ENCODE measurements at places on chromosomes 5 and 9.

- DNase-seq: no peak
Observed at GRCh38 chr9:104386425-104387069, 117.5 kb upstream of the OR13F1 start.

DNA sequence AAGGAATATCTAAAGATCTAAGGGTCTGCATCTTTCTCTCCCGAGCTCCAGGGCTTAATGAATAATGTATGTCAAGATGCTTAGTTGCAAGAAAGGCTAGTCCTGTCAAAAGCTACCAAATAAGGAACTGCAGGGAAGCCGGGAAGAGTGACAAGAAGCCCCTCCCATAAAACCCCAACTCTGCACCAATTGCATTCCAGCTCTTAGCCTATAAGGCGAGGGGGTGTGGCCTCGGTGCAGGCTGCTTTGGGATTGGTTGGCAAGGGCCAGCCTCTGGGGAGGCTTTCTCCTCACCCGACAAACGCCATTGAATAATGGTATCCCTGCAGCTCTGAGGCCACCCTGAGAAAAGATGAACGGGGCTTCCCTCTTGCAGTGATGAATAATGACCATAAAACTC is 416.9 kb downstream of the RAB3C start:
- DNase-seq: no peak

GRCh38 chr5:108271127-108271526 is 110.8 kb downstream of the FBXL17 start:
- DNase-seq: no peak

GRCh38 chr9:16425562-16426231 is 444.8 kb downstream of the BNC2 start:
- no peak for DNase-seq

- DNase-seq: no peak
Observed at GRCh38 chr5:51961154-51961562, 577.9 kb downstream of the ISL1 start.

DNA sequence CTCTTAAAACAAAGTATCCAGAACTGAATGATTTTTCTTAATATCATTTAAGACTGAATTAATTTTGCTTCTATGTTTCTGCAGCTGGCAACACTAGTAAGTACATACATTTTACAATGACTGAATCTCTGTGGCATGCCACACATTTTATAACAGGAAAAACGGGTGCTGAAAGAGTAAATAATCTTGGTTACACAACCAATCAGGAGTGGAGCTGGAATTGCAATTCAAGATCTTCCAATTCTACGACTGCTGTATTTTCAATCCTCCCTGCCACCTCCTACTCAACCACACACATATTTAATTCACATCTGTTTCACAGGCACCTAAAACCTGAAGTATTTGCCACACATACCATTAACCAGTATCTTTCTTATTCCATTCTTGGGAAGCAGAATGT is 52.7 kb upstream of the NR5A1 start:
- no peak for DNase-seq

DNA sequence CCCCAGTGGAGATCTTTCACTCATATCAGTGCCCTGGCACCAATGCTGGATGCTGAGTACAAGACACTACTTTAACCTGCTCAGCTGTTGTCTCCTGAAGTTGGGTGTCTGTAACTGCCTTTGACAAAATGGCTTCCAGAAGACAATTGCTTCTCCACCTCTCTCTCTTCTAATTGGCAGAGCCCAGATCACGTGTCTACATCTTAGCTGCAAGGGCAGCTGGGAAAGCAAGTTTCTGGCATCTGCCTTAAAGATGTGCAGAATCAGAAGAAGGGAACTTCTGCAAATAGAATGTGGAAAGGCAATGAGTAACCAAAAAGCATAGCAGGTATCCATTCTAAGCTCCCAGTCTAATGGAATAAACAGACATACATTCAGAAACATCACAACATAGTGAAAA is 81.1 kb downstream of the PDZD2 start:
- DNase-seq: no peak

Data from vagina (tissue), 2 donors.